ENCODE measurements at places on chromosomes 3 and 15. TPM values are rescaled to one million over a fixed set of nuclear protein-coding genes. Genes with fewer than 3 reads are reported as not detected.

GRCh38 chr3:15368561-15369135, 36.3 kb upstream of the SH3BP5 start:
- no peak for DNase-seq

DNA sequence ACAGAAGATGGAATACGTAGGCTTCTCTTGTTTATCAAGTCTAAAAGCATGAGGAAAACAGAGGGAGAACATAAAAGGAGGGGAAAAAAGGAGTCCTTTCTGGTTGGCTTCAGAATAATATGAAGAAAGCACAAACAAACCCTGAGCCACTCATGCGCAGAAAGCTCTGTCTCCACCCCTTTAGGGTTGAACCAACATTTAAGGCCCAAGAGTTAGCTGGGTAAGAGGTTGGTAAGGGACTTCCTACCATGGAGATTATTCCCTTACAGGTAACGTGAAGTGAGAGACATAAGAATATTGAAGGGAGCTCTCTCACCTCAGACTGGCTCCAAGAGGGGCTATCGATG, 145.3 kb downstream of the RORA start:
- no peak for DNase-seq

DNA sequence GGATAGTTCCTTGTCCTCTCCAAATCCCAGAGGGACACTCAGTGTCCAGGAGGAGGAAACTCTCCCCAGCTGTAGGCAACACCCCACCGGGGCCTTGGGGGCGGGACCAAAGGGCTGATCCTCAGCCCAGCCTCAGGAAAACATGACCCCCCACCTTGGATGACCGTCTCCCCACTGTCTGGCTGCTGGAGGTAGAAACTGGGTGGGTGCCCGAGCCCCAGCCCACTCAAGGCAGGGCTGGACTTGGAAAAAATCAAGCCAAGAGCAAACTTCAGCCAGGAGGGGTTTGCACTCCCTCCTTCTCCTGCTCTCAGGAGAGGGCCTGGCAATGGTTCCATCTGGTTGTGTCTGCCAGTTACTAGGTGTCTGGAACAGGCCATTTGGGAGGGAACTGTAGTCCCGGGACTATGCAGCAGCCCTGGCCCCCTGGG, 3.6 kb upstream of the RASL12 start:
- DNase-seq: no peak

The ABHD2 gene
- polyA plus RNA-seq: 67.1 TPM
